Ovary (tissue), 10 donors: ENCODE measurements at places on chromosomes 5 and 9. TPM values are rescaled to one million over a fixed set of nuclear protein-coding genes. Genes with fewer than 3 reads are reported as not detected.

DNA sequence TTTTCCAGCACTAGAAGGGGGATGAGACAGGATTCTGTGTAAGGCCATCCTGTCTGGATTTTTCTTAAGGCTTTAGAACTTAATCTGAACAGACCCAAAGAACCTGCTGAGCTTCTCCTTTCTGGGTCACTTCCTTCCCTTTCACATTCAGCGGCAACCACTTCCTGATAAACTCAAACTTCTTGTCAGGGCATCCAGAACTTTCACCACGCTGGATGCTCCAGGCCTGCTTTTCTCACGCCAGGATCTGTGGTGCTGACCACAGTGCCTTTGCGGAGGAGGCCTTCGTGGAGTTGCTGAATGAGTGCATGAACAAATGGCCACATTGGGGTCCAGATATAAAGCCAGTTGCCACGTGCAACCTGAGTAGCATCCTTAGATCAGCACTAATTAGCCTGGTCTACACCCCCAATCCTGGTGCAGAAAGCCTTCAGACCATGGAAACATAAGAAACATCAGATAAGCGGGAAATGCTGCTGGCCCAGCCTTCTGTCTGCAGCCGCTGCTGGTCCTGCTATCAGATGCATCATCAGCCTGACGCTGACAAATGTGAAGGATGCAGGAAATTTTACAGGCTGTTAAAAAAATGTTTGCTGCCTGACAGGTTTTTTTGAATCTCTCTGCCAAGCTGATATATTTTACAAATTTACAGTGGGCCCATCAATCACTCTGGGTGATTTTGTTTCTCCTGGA is 75.3 kb upstream of the BARHL1 start:
- no peak for DNase-seq

GRCh38 chr5:139982157-139982974 is 60.7 kb downstream of the NRG2 start:
- peak; percentile 50 for DNase-seq

- no peak for DNase-seq
Observed at GRCh38 chr5:80190960-80191359, 64.9 kb downstream of the SERINC5 start.

- DNase-seq: no peak
Observed at GRCh38 chr5:162160401-162160800, 92.8 kb downstream of the GABRG2 start.

DNA sequence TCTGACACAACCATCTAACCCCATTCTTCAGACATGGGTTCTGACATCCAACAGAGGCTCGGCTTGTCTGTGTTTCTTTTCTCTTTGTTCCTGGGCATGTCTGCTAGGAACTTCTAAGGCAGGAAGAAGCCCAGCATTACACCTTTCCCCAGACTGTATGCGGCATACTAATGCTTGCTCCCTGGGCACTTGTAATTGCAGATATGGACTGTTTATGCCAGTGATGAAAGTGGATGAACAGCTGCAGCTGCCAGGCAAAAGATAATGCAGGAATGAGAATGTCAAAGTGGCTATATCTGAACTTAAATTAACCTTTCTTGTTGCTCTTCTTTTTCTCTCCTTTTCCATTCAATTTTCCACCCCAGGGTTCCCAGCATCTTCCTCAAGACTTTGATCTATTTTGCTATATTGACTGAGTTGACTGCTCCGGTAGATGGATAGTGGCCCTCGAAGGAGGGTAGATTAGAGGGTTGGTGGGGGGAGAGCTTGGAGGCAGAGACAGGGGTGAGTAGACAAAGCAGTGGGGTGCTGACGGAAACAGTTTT is 344.4 kb downstream of the MAN2A1 start:
- no peak for DNase-seq

- DNase-seq: no peak
Observed at GRCh38 chr9:125997196-125997823, 250.1 kb downstream of the PBX3 start.

- DNase-seq: no peak
Observed at GRCh38 chr9:72656021-72656420, 134.6 kb downstream of the TMC1 start.

- DNase-seq: no peak
Observed at GRCh38 chr5:143890487-143890886, 78.5 kb downstream of the HMHB1 start.

Gene PCDHB4
- 4.2 TPM for polyA plus RNA-seq

Gene ADCY2
- polyA plus RNA-seq: 4.0 TPM
